NCI-H2081 treated with DMSO at 0.1 percent for 48 hours (cell line): ENCODE measurements at places on chromosomes 3 and 15.

DNA sequence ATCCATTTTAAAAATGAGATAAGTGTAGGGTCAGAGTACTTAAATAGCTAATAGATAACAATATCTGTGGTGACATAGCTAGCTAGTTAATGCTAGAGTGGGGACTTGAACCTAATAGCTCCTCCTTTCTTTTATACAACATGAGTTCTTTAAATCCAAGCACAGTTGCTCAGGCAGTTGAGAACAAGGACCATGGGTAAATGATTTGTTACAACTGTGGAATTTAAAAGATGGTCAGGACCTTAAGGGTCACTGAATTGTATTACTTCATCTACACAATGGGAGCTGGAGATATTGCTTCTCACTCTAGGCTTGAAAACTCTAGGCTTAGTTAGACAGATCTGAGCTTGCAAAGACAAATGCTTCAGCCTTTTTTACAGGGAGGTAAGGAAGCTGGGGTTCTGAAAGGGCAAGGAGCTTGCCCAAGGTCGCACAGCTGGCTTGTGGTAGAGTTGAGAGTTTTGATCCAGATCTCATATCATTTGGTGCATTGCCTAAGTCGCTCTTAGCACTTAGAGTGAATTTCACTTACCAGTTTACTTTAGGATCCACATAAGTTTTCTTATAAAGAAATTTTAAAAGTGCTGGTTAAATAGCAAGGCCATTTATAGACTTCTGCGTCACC is 90.2 kb downstream of the EDEM1 start:
- DNase-seq = no peak

DNA sequence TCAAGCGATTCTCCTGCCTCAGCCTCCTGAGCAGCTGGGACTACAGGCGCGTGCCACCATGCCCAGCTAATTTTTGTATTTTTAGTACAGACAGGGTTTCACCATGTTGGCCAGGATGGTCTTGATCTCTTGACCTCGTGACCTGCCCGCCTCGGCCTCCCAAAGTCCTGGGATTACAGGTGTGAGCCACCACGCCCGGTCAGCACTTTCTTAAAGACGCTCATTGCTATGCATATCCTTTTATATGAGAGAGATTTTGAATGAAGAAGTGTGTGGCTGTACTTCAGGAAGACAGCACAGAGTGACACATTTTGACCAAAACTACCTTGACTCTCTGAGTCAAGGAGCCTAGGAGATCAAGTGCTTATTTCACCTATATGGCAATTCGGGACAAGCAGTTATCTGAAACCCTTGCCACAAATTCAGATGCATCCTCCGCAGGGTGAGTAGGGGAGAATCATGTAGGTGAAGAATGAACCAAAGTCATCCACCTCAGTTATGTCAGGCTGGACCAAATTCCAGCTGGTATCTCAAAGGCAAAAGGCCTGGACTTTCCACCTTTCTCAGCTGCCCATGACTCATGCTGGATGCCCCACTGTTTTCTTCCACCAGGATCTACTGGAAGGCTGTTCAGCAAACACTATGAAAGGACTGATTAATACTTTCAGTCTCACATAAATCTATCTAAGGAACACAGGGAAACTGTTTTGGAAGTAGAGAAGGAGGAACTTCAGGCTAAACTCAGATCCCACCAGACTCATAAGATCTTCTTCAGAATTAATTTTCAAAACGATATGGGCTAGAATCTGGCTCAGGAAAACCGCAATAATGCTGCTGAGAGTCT is 31.9 kb downstream of the SUSD5 start:
- no peak for DNase-seq

GRCh38 chr3:64053581-64053980 is 30.3 kb upstream of the PSMD6 start:
- DNase-seq = no peak

- peak; percentile 74 for DNase-seq
Observed at GRCh38 chr3:183439515-183439914, 11.1 kb upstream of the MCF2L2 start.

GRCh38 chr15:81346611-81347010 is 22.7 kb upstream of the STARD5 start:
- DNase-seq = no peak

DNA sequence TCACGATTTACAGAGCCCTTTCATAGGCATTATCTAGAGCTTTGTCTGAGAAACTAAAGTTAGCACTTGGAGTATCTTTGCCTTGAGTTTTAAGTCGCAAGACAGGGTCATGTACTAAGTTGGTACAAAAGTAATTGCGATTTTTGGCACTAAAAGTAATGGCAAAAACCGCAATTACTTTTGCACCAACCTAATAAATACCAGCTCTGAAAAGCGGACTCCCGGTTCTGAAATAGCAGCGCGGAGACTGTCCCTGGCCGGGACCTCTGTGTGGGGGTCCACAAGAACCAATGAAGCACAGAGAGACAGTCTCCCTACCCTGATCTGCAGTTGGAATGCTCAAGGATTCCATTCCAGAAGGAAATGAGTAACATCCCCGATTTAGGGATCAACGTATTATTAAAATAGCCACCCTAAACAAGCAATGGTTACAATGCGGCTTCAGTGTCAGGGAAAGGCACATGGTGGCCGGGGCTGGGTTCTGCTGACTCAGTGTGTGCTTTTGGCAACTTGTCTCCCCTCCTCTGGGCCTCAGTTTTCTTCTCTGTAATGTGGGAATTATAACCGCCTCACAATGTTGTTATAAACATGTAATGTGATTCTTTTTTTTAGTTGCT is 150.3 kb upstream of the MCTP2 start:
- DNase-seq = no peak

DNA sequence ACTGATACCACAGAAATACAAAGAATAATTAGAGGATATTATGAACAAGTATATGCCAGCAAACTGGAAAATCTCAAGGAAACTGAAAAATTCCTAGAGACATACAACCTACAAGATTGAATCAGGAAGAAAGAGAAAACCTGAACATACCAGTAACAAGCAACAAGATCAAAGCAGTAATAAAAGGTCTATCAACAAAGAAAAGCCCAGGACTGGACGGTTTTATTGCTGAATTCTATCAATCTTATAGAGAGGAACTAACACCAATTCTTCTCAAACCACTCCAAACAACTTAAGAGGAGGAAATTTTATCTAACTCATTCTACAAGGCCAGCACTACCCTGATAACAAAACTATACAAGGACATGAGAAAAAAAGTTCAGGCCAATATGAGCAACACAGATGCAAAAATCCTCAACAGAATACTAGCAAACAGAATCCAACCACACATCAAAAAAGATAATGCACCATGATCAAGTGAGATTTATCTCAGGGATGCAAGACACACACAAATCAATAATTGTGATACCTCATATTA is 71.1 kb upstream of the IMPG2 start:
- no peak for DNase-seq

GRCh38 chr3:110021659-110022058 is 684.3 kb upstream of the DPPA4 start:
- DNase-seq = no peak

- no peak for DNase-seq
Observed at GRCh38 chr15:68829068-68829467, 8.4 kb upstream of the ANP32A start.

- DNase-seq = no peak
Observed at GRCh38 chr3:79405183-79405582, 362.6 kb downstream of the ROBO1 start.

GRCh38 chr15:74202452-74203401 is at the start of gene STRA6:
Gene STRA6 (minus strand): TSS chr15:74202787. CDS start chr15:74202267, 520 bp downstream.
- DNase-seq = no peak

GRCh38 chr15:74470631-74471395 is 9.9 kb upstream of the UBL7 start:
- DNase-seq = no peak

- DNase-seq = no peak
Observed at GRCh38 chr3:147030274-147030673, 376.1 kb downstream of the ZIC4 start.

- no peak for DNase-seq
Observed at GRCh38 chr15:68114356-68114755, 60.2 kb downstream of the PIAS1 start.
